ENCODE measurements at places on chromosomes 12 and 14. TPM values are rescaled to one million over a fixed set of nuclear protein-coding genes. Genes with fewer than 3 reads are reported as not detected.
A peak's percentile ranks its signal among the peaks of the same experiment; 100 is the strongest.

GRCh38 chr14:102187044-102187443 is 47.3 kb downstream of the WDR20 start:
- peak; percentile 37 for DNase-seq

KDM5A gene
- 44.8 TPM for total RNA-seq

RAD51AP1 gene
- 8.7 TPM for total RNA-seq

DNA sequence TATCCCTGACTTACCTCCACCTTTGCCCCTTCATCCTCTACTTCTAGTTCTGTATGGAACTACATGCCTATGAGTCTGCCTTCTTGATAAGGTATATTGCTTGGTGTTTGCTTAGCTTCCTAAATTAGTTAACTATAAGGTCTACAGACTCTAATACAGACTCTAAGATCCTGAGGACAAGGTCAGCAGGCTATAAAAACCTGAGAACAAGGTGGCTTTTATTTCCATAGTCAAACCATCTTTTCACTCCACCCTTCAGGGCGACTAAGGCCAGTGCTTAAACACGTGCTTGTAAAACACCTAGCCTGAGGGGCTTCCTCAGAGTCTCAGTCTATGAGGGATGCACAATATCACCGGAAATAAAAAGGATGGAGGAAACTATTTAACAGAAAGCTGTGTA is 36.1 kb upstream of the COL2A1 start:
- no peak for DNase-seq

- DNase-seq = no peak
Observed at GRCh38 chr12:99059824-99060511, 414.9 kb downstream of the APAF1 start.

DNA sequence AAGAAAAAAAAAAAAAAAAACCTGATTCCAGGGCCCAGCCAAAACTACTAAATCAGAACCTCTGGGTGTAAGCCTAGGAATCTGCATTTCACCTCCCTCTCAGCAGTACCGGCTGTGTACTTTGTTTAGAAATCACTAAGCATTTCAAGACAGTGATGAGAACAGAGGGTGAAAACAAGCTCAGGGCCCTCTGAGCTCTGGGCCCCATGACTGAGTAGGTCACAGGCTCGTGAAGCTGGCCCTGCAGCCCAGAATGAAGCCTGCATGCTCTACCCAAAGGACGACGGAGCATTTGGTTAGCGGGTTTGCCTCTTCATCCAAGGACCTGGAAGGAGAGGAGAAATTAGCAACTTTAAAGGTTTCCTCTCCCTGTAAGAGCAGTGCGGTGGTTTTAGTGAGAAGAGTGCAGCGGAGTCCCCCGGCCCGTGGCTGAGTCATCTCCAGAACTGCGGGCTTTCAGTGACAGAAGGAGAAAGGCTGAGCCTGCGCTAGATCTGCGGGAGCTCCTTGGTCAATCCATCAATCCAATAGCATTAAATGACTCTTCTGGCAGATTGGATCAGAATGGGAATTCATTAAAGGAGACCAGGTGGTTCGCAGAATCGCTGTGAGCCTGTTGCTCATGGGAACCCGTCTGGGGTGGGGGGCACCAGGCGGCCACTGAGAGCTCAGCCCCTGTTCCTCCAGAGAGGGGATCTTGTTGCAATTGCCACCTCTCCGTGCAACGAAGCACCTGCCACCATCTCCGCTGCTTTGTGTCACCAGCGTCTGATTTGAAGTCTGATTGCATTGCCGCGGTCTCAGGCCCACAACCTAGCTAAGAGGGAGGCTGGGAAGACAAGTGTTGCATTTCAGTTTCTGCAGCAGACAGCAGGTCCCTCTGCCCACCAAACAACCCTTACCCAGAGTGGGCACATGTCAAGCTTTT is 7.3 kb downstream of the IL31 start:
- no peak for DNase-seq

IL31 gene
- total RNA-seq = not detected

DNA sequence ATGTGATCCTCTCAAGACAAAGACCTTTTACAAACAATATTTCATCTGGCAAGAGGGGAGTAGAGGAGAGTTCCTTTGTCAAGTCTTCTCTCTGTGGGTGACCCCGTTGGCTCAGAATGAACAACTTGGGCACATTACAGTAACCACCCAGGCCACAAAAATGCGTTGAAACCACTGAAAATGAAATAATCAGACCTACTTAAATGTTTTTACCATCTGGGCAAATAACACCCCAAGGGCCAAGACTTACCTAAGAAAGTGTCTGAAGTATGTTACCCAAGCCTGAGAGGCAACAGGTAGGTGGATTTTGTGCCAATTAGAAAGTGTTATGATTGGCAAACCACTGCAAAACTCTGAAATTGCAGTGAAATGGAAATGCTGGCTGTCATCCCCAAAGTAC is 1.3 kb downstream of the TC2N start:
- no peak for DNase-seq

DNA sequence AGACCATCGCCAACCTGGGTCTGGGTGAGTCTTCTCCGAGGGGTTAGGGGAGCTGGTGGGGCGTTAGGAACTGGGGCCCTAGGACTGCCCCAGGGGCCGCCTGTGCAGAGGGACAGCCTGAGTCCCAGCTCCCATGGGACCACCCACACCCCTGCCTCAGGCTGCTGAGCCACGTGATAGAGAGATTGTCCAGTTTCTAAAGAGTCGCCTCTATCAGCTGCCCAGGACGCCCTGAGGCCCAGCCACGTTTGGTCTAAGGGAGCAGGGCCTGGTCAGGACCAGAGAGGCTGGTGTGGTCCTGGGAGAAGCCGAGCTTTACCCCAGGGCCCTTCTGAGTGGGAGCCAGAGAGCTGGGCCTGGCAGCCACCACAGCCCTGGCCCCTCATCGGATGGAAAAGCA is 107.1 kb downstream of the LGMN start:
- no peak for DNase-seq

DNA sequence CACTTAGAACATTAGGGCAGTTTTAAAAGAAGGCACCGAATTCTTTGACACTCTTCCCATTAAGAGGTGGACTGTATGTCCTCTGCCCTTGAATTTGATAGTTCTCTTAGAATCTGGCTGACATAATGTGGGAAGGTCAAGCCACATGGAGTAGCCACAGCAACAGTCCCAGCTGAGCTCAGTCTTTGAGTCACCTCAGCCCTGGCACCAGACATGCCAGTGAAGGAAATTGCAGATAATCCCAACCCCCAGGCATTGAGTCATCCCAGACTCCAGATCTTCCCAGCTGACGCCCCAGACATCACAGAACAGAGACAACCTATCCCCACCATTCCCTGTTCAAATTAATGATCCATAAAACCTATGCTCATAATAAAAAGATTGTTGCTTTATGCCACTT is 83.4 kb downstream of the GTF2A1 start:
- peak; percentile 84 for DNase-seq

DNA sequence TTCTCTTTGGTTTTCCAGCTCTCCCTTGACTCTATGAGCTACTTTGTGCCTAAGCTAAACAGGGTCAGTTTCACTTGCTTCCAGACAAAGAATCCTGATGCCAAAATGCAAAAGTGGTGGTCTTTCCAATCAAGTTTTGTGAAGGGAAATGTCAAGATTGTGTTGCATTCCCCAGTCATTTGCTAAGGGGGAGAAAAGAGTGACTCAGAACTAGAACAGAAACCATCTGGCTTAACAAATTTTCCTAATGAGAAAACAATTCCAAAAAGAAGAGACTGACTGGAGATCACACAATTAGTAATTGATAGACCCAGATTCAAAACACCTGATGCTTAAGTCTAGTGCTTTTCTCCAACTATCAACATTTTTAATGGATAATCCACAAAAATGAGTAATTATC is 235.1 kb upstream of the DIO2 start:
- DNase-seq = no peak

- no peak for DNase-seq
Observed at GRCh38 chr12:105523164-105524057, 192.9 kb downstream of the C12orf75 start.

NANOG gene
- not detected for total RNA-seq

DNA sequence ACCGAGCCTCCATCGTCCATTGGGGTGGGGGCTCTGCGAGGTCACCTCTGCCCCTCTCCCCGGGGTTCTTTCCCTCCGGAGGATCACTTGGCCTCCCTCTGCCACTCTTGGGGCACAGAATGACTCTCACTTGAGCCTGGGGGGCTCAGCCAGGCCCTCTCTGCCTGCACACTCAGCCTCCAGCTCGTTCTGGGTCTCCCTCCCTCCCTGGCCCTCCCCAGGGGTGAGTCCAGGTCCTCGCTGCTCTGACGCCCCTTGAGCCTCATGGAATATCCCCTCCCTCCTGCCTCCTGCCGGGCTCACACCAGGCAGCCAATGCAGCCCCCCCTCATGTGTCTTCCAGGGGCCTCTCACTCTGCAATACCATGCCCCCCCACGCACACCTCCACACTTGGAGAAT is 17.7 kb upstream of the SFSWAP start:
- DNase-seq = no peak

TMPRSS12 gene
- total RNA-seq = not detected

KRT73 gene
- not detected for total RNA-seq

AP5M1 gene
- 22.6 TPM for total RNA-seq

KRT75 gene
- total RNA-seq = not detected

- DNase-seq = no peak
Observed at GRCh38 chr12:22321638-22322037, 12.9 kb downstream of the ST8SIA1 start.

- no peak for DNase-seq
Observed at GRCh38 chr12:32183650-32184049, 77.0 kb downstream of the BICD1 start.

DNA sequence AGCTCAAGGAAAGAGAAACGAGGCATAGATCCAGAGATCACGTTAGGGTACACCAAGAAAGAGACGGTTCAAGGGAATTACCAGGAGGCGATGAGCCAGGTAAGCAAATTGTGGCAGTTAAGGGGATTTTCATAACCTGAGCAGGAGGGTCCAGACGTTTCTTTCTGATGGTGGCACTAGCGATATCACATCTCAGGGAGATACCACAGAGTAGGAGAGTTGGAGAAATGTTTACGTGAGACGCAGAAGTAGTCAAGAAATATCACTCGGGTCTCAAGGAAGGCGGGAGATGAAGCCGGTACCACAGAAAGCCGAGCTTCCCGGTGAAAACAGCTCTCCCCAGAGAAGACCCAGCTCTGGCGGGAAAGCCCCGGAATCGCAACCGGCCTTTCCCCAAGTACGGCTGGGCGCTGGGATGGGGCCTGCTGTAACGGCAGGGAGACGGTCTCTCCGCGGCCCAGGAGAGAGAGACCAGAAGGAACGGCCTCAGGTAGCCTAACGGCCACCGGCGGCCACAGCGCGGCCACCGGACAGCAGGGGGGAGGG is 485 bp downstream of the SENP1 start:
- no peak for DNase-seq

- DNase-seq = no peak
Observed at GRCh38 chr14:91801358-91801757, 66.0 kb downstream of the TC2N start.

GLIPR1L1 gene
- total RNA-seq = not detected

GPX2 gene
- not detected for total RNA-seq

- no peak for DNase-seq
Observed at GRCh38 chr14:32426586-32427388, 97.7 kb downstream of the AKAP6 start.

- DNase-seq = no peak
Observed at GRCh38 chr14:90159688-90160087, 96.7 kb upstream of the PSMC1 start.

GRCh38 chr12:3326850-3327780 is 163.9 kb upstream of the PRMT8 start:
- no peak for DNase-seq
